Activated CD4-positive, alpha-beta T cell treated with anti-CD3 and anti-CD28 coated beads for 24 hours (primary cell): ENCODE measurements at places on chromosomes 1 and 21.

DNA sequence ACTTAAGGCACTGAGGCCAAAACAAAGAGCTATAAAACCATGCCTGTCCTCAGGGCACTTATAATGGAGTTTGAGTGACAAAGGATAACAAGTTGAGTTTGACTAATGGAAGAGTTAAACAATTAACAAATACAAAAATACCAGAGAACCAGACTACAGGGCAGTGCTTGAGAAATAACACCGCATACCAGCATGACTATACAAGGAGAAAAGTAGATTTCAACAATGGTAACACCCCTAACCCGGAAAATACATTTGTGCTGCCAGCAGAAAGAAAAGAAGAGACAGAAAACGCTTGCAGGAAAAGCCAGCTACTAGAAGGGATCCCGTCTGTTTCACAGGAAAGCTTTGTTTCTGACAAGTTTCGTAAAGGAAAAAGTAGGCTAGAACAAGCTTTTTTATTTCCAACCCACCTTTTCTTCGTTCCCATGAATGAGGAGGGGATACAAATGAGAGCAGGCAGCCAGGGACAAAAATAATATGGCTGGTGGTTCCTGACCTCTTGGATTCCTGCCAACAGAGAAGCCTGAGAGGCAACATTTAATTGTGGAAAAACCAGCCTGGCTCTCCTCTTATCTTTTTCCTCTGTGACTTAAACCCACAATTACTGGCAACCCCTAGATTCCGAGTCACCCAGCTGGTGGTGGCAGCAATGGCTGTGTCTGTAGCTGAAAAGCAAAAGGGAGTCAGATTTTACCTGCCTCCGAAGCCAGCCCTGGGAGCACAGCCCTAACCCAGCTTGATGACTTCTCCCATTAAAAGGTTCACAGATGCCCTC lies 56.5 kb downstream of the WLS start:
- DNase-seq, result no peak

DNA sequence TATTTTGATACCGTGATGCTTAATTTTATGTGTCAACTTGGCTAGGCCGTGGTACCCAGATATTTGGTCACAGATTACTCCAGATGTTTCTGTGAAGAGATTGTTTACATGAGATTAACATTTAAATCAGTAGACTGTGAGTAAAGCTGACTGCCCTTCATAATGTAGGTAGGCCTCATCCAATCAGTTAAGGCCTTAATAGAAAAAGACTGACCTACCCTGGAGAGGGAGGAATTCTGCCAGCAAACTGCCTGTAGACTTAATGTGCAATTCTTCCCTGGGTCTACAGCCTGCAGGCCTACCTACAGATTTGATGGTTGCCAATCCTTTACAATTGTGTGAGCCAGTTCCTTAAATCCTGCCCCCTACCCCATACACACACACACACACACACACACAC lies 4.3 kb downstream of the SETSIP start:
- no peak for DNase-seq

DNA sequence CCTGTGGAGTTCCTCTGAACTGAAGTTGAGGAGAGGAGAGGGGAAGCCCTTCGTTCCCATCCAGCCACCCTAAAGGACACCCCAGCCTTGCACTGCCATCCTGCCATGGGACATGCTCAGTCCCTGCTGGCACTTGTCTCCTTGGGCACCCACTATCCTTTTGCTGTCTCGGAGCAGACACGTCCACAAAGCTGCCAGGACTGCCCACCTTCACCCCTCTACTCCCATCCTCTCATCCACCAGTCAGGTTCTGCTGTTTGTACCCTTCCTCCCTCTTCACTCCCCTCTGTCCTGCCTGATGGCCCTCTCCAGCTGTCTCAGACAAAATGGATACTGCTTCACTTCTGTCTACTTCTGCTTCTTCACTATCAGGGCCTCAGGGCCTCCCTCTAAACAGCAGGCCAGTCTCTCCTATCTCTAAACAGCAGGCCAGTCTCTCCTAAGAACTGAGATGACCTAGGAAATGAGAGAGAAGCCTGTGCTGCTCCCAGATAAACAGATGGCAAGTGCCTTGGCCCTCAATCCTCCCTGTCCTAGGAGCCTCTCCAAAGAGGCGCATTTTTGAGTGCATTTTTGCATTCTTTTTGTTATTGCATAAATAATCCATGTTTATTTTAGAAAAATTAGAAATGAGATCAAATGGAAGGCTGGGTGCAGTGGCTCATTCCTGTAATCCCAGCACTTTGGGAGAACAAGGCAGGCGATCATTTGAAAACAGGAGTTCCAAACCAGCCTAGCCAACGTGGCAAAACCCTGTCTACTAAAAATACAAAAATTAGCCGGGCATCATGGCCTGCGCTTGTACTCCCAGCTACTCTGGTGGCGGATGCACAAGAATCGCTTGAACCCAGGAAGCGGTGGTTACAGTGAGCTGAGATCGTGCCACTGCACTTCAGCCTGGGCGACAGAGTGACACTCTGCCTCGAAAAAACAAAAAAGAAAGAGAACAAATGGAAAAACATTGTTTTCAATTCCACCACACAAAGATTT lies 4.4 kb upstream of the PYCR2 start:
- DNase-seq, result no peak

DNA sequence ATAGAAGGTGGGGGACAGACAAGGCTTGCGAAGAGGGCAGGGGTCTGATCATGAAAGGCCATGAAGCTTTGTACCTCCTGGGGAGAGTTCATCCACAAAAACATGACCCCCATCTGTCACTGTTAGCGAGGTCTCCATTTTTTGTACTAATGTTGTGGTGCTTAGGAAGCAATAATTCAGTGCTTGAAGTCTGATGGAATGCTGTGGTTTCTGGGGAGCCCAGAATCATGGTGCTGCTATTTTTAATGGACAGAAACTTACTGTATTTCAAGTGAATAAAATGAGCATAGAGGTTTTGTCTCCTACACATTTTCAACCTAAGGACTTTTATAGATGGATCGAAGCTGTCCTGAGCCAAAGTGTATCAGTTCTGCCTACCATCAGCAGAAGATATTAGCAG lies 28.2 kb upstream of the RGL1 start:
- DNase-seq, result no peak

- no peak for DNase-seq
These were observed 64.9 kb downstream of the TAS1R2 start for GRCh38 chr1:18794561-18794960.

DNA sequence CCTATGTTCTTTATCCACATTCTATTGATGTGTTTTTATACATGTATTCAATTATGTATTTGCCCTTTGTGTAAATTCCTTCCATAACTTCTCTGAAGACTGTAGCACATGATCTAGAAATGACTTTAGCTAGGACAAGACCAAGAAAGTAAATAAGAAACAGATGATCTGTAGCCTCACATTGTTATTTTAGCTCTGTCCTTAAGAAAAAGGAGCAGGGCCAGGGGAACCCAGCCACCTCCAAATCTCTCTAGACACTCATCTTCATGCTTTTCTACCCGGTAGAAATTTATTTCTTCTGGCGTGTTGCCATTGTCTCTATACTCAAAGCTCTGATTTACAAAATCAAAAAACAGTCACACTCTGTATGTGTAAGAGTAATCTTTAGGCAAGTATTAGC lies 27.1 kb downstream of the CDC7 start:
- no peak for DNase-seq

- no peak for DNase-seq
These were observed 58.4 kb downstream of the S1PR1 start for GRCh38 chr1:101295209-101295608.

DNA sequence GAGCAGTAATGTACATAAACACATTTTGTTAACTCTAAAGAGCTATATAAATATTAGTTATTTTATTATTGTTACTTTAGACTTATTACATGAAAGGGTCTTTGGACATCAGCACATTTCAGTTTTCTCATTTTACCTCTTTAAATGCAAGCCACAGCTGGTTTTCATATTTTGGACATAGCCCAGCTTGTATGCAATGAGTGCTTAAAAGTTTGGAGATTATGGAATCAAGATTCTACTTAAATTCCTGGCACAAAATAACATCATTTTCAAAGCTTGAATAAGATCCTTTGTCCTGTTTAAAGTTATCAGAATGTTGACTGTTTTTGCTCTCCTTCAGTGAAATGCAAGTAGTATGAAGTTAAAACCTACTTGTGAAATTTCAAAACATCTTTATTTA lies 15.5 kb upstream of the LEPR start:
- no peak for DNase-seq

DNA sequence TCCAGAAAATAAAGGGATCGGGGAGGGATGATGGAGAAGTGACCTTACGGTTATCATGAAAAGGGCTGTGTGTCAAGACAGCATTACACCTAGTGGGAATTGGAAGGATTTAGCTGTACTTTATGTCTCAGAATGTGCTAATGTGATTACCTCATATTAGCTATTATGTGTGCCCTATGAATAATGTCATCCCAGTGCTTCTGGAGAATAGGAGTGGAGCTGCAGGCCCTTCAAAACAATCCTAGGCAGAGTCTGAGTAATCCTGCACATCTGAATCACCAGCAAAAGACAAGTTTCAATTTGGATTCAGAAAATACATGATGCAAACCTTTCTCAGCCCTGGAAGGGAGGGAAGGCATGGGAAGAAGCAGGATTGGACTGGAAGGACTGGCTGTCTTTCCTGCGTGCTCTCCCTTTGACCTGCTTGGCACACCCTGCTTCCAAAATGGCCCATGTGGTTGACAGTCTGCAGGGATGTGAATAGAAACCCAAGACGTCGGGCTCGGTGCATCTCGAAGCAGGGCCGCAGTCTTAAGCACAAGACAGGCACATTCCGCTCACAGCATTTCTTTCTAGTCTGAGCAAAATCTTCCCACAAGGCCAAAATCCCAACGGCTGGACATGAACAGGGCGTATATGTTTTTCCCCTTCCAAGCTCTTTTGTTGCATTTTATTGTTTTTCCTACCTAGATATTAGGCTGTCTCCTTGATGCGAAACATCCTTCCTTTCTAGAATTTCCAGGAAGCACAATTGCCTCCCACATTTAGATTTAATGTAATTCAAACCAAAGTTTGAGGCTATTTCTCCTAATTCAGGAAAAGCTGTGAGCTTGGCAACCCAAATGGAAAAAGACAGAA lies 54.3 kb upstream of the TARBP1 start:
- no peak for DNase-seq

DNA sequence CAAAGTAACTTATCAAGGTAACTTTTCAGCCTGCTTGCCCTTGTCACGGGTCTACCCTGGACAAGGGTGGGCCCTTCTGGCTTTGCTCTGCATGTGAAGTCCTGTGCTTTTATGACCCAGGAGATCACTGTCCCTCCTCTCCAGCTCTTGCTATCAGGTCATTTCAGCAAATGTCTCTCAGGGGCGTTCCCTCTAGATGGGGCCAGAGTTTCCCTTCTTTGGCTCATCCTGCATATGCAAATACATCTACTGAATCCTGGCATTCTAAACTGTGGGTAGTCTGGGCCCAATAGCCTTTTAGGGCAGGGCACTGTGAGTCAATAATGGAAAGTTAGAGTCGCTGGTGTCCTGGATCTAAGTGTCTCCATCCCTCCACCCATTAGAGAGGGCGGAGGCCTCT lies 366.9 kb upstream of the USP24 start:
- no peak for DNase-seq

GRCh38 chr1:42152119-42152518 lies 1.1 kb upstream of the GUCA2B start:
- no peak for DNase-seq

- no peak for DNase-seq
These were observed 3.2 kb upstream of the PROX1 start for GRCh38 chr1:213984387-213985208.

DNA sequence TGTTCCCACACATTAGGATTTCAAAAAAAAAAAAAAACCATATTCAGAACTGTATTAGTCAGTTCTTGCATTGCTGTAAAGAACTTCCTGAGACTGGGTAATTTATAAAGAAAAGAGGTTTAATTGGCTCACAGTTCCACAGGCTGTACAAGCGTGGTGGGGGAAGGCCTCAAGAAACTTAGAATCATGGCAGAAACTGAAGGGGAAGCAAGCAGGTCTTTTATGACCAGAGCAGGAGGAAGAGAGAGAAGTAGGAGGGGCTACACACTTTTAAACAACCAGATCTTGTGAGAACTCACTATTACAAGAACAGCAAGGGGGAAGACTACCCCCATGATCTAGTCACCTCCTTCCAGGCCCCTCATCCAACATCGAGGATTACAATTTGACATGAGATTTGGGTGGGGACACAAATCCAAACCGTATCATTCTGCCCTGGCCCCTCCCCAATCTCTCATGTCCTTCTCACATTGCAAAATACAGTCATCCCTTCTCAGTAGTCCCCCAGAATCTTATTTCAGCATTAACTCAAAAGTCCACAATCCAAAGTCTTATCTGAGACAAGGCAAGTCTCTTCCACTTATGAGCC lies 51.8 kb downstream of the POU2F1 start:
- no peak for DNase-seq

- peak; percentile 46 for DNase-seq
These were observed 11.5 kb upstream of the COL16A1 start for GRCh38 chr1:31715087-31715872.

DNA sequence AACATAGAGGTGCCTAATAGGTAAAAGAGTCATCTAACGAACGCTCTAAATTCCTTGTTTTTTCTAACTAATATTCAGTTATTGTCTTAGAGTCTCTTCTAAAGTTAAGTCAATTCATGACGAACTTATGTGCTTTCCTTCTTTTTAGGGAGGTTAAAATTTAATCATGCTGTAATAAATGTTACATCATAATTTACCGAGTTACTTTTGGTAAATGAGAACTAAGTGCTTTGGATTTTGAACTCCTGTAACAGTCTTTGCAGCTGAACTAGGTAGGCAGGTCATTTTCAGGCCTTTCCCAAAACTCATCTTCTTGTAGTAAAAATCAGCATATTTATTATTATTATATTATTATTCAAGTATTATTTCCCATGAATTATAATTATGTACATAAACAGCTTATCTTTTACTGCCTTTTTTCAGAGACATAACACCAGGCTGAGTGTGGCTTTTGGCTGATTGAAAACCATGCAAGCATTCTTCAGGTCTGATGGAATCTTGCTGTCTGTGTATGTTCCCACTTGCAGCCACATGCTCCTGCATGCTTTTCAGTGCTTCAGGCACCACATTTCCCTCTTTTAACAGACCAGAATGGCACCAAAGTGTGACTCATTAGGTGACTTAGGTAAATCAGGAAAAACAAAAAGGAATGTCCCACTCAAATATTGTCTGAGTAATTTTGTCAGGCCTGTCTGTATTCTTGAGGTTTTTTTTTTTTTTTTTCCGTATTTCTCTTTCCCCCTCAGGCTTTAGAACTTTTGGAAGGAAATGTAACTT lies 81.0 kb upstream of the CD55 start:
- DNase-seq, result no peak

- no peak for DNase-seq
These were observed 409.8 kb downstream of the MATN1 start for GRCh38 chr1:30313584-30313983.

- no peak for DNase-seq
These were observed 1.6 kb upstream of the SH3BGRL3 start for GRCh38 chr1:26278303-26278702.
